ENCODE measurements at places on chromosomes 4 and X.

DNA sequence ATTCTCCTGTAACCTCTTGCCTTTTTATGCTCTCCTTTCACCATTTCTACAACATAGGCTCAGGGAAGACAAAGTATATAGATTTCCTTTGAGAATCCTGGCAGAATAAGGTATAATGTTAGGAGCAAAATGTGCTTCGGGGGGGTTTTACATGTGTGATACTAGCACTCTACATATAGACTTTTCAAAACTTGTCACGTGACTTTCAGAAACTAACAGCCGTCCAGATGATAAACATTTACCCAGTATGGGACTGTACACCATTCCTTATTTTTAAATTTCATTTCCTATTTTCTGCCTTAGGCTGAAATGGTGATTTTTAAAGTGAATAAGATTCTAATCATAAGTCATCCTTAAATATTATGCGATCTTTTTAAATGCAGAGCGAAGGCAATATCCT lies 420.4 kb upstream of the PITX2 start:
- no peak for DNase-seq

- DNase-seq, result peak; percentile 32
Observed at GRCh38 chrX:154967603-154968002, 54.9 kb downstream of the F8 start.

GRCh38 chr4:53520116-53520515 lies 71.2 kb downstream of the LNX1 start:
- DNase-seq, result no peak

- DNase-seq, result no peak
Observed at GRCh38 chrX:6311540-6311939, 82.9 kb upstream of the NLGN4X start.

DNA sequence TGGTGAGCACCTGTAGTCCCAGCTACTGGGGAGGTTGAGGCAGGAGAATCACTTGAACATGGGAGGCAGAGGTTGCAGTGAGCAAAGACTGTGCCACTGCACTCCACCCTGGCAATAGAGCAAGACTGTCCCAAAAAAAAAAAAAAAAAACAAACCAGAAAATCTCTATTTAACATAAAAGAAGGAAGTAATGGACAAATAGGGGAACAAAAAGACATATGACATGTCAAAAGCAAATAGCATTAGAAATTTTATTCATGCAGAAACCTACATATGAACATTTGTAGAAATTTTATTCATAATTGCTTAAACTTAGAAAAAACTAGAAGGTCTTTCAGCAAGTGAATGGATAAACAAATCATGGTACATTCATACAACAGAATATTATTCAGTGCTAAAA lies 97.1 kb upstream of the SH3RF1 start:
- no peak for DNase-seq
